Adrenal gland (tissue), 19 donors: ENCODE measurements at places on chromosomes 6 and 20. TPM values are rescaled to one million over a fixed set of nuclear protein-coding genes. Genes with fewer than 3 reads are reported as not detected.

GRCh38 chr6:3912361-3913076 lies 63.3 kb downstream of the FAM50B start:
- peaks cover 3% of the 10 kb centered on the region for H3K4me1 ChIP-seq
- no peak for DNase-seq
- H3K27me3 ChIP-seq: no peaks in the 10 kb centered on the region
- H3K36me3 ChIP-seq: no peaks in the 10 kb centered on the region

DNA sequence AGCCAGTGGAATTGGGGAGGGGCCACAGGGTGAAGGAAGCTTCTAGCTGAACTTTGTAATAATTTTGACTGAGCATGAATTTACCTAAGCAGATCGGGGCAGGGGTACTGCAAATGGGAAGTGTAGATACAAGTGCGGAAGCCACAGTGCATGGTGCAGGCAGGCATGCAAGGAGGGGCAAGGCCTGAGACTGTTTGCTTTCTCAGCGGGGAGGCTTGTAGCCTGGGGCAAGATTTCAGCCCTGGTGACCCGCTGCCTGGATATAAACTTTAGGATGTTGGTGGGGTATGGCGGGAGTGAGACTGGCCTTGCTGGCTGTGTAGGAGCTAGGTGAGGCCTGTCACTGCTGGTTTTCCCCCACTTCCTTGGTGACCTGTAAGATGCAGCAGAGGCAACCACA lies 266.4 kb upstream of the PREP start:
- no peaks in the 10 kb centered on the region for H3K27me3 ChIP-seq
- no peak for DNase-seq
- H3K36me3 ChIP-seq: no peaks in the 10 kb centered on the region

The PRDM1 gene
- 4.1 TPM for polyA plus RNA-seq

The C6orf15 gene
- polyA plus RNA-seq: not detected
